ENCODE measurements at places on chromosomes 11 and 22. TPM values are rescaled to one million over a fixed set of nuclear protein-coding genes. Genes with fewer than 3 reads are reported as not detected.

Gene TUG1
- total RNA-seq, result 36.5 TPM

Gene C11orf87
- total RNA-seq, result not detected

Gene MICALL1
- total RNA-seq, result 17.2 TPM

Gene POU2AF2
- total RNA-seq, result not detected

Gene DNAJB7
- not detected for total RNA-seq

Gene UBQLNL
- under 0.01 TPM for total RNA-seq

Gene UPK3A
- not detected for total RNA-seq

Gene CECR2
- total RNA-seq, result under 0.01 TPM

Gene UBTFL1
- not detected for total RNA-seq

Gene SOX6
- 1.8 TPM for total RNA-seq

Gene GRM5
- under 0.01 TPM for total RNA-seq

Gene MEI1
- 0.33 TPM for total RNA-seq

Gene CYP2D6
- total RNA-seq, result 0.33 TPM

Gene FIBIN
- total RNA-seq, result 112 TPM

Gene TRPT1
- 41.5 TPM for total RNA-seq

Gene SLC17A6
- not detected for total RNA-seq

Gene IL17REL
- total RNA-seq, result under 0.01 TPM

Gene KCNK4
- total RNA-seq, result not detected

Gene VSIG2
- total RNA-seq, result not detected

Gene SDHAF2
- 34.4 TPM for total RNA-seq

Gene APOBEC3G
- total RNA-seq, result 22.1 TPM

Gene C22orf23
- total RNA-seq, result 0.17 TPM

Gene LRRC10B
- 0.17 TPM for total RNA-seq

Gene CD3E
- not detected for total RNA-seq

Gene CHST1
- under 0.01 TPM for total RNA-seq

Gene MADD
- 15.4 TPM for total RNA-seq

Gene MS4A12
- not detected for total RNA-seq

Gene CCDC73
- under 0.01 TPM for total RNA-seq

Gene APOA5
- not detected for total RNA-seq

Gene GGTLC2
- not detected for total RNA-seq

Gene ZNF215
- 3.6 TPM for total RNA-seq

Gene ZP1
- total RNA-seq, result under 0.01 TPM

Gene KDM4D
- 0.50 TPM for total RNA-seq

Gene MS4A3
- not detected for total RNA-seq

Gene ELMOD1
- 0.17 TPM for total RNA-seq

Gene SCN4B
- 10.4 TPM for total RNA-seq

Gene TRIM48
- total RNA-seq, result not detected

Gene NCAPH2
- total RNA-seq, result 18.3 TPM

Gene APOBEC3B
- 0.77 TPM for total RNA-seq

Gene C11orf91
- total RNA-seq, result not detected

Gene OR2AG2
- total RNA-seq, result under 0.01 TPM

Gene FDXACB1
- 1.8 TPM for total RNA-seq

Gene ISX
- not detected for total RNA-seq

Gene RAB36
- 2.5 TPM for total RNA-seq

Gene LARGE2
- total RNA-seq, result not detected

Gene TRIM29
- total RNA-seq, result not detected

Gene CCDC116
- 0.17 TPM for total RNA-seq

Gene FGF4
- total RNA-seq, result not detected

Gene SCT
- total RNA-seq, result not detected

Gene MAPK8IP1
- total RNA-seq, result 7.4 TPM

Gene SPON1
- 3.5 TPM for total RNA-seq

Gene FTH1
- total RNA-seq, result 2,097 TPM

Gene OR5A1
- total RNA-seq, result not detected

Gene KIAA1671
- total RNA-seq, result 1.3 TPM

Gene RFPL2
- total RNA-seq, result not detected

Gene GGT1
- 2.0 TPM for total RNA-seq

Gene TUBGCP6
- 23.8 TPM for total RNA-seq
